Right lung (tissue), 10 donors: ENCODE measurements at places on chromosomes 3 and 15.
A peak's percentile ranks its signal among the peaks of the same experiment; 100 is the strongest.

GRCh38 chr3:58666683-58667082, at the start of gene FAM3D:
Gene FAM3D, minus strand, starts transcription at chr3:58666774. Its CDS starts 11,211 bp downstream, at chr3:58655563.
- peak; percentile 6 for DNase-seq

- DNase-seq: no peak
These were observed 73.8 kb downstream of the IQSEC1 start for GRCh38 chr3:12999147-13000140.

GRCh38 chr3:32303977-32304881, 65.7 kb downstream of the CMTM8 start:
- no peak for DNase-seq

- no peak for DNase-seq
These were observed 25.5 kb upstream of the GREM1 start for GRCh38 chr15:32692286-32692685.

- peak; percentile 63 for DNase-seq
These were observed 70.4 kb downstream of the KLF13 start for GRCh38 chr15:31396881-31397560.

GRCh38 chr3:38687321-38687720, 37.8 kb upstream of the SCN5A start:
- no peak for DNase-seq

- no peak for DNase-seq
These were observed 86.9 kb downstream of the ZNF609 start for GRCh38 chr15:64547275-64547674.
